ENCODE measurements at places on chromosomes 4 and X.

GRCh38 chrX:40504801-40505605, 75.8 kb upstream of the ATP6AP2 start:
- no peak for DNase-seq

DNA sequence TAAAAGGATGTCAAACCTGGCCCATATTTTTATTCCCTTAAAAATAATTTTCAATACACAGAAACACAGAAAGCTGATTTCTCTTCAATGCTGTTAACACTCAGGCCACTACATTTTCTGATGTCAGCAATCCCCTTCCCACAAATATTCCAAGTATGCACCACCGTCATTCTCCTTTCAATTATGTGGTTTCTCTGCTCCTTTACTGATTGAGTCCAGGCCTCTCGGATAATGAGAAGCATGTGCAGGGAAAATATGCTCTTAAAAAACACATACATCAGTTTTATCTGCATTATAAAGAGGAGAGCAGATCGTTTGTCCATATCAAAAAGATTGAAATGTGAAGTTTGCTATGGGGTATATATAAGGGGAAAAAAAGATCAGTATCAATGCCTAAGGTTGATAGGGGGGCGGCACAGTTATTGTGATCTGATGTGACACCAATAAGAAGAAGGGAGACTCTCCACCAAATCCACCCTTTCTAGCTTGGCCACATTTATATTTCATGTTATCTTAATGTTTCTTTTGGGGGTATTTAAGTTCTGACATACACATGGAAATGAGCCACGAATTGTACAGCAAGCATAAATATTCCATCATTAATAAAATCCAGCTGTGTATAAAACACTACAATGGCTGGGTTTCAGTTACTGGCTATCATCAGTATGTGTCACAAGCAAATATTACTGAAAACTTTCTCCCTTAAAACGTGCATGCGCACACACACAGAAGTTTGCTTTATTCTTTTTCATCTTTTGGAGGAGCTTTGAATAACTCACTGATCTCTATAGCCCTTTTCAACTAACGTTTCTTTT, 6.4 kb downstream of the AMOT start:
- no peak for DNase-seq

DNA sequence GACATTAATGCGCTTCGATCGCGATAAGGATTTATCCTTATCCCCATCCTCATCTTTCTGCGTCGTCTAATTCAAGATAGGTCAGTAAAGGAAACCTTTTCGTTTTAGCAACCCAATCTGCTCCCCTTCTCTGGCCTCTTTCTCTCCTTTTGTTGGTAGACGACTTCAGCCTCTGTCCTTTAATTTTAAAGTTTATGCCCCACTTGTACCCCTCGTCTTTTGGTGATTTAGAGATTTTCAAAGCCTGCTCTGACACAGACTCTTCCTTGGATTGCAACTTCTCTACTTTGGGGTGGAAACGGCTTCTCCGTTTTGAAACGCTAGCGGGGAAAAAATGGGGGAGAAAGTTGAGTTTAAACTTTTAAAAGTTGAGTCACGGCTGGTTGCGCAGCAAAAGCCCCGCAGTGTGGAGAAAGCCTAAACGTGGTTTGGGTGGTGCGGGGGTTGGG, 528 bp upstream of the FGF2 start:
- no peak for DNase-seq

DNA sequence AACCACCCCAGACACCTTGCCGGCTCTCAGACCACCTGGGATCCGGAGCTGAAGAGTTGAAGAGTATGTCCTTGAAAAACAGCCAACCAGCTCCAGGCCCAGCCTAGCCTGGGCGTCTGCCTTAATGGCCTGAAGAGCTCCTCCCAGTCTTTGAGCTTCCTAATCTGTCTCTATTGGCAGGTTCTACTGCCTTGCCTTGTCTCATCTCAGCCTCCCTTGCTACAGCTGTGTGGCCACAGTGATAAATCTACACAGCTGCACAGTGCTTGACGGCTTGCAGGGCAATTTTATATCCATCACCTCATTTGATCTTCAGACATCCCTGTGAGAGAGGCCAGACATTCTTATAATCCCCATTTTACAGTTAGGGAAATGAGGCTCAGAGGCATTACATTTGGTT, 19.9 kb downstream of the AWAT2 start:
- DNase-seq: no peak

DNA sequence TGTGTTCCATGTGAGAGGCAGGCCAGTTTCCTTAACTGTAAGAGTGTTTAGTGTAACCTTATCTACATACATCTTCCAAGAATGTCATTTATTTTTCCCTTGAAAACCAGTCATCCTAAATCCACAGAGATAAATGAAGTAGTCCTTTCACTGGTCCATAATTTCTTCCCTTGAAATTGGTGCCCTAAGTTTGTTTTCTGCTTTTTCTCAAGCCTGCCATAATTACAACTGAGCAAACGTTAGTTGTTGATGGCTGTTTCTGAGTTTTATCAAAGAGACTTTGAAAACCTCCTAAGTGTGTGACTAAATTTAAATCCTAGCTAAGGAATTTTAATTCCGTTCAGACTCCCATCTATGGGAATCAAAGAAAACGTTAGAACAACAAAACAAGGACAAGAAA, 3.6 kb upstream of the TDO2 start:
- DNase-seq: no peak

- DNase-seq: no peak
Observed at GRCh38 chrX:49761481-49761880, 65.7 kb upstream of the PAGE1 start.

GRCh38 chr4:76882630-76883029, 15.3 kb downstream of the SOWAHB start:
- DNase-seq: no peak

GRCh38 chr4:151753056-151753455, 7.8 kb downstream of the GATB start:
- no peak for DNase-seq

GRCh38 chrX:25968920-25969319, 169.2 kb upstream of the MAGEB18 start:
- no peak for DNase-seq

- DNase-seq: no peak
Observed at GRCh38 chrX:74451450-74452198, 30.3 kb downstream of the SLC16A2 start.

DNA sequence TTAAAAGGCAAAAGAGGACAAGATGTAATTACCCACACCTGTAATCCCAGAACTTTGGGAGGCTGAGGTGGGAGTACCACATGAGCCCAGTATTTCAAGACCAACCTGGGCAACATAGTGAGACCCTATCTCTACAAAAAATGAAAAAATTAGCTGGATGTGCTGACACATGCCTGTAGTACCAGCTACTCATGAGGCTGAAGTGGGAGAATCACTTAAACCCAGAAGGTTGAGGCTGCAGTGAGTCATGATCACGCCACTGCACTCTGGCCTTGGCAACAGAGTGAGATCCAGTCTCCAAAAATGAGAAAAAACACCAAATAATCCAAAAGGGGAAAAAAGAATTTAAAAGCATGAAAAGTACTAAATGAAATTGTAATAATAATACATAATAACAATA, 30.8 kb downstream of the NR0B1 start:
- DNase-seq: no peak

DNA sequence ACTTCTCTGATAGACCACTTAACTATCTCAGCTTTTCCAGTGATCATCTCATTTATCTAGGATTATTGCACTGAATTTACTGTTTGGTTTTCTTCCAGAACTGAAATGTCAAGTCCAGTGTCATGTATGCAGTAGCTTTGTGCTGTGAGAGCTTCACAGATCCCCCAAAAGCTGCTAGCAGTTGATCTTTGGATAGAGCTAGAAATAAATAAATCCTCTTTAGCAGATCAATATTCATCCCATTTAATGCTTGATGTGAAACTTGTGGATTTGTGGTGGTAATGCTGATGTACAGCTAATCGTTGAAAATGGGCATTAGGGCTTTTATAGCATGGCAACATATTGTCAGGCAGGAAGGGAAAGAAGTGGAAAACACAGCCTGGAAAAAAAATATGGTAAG, 509.6 kb upstream of the FAM241A start:
- no peak for DNase-seq

Data from hippocampal formation (tissue), 2 donors.